ENCODE measurements at places on chromosomes 12 and 14. TPM values are rescaled to one million over a fixed set of nuclear protein-coding genes. Genes with fewer than 3 reads are reported as not detected.

DNA sequence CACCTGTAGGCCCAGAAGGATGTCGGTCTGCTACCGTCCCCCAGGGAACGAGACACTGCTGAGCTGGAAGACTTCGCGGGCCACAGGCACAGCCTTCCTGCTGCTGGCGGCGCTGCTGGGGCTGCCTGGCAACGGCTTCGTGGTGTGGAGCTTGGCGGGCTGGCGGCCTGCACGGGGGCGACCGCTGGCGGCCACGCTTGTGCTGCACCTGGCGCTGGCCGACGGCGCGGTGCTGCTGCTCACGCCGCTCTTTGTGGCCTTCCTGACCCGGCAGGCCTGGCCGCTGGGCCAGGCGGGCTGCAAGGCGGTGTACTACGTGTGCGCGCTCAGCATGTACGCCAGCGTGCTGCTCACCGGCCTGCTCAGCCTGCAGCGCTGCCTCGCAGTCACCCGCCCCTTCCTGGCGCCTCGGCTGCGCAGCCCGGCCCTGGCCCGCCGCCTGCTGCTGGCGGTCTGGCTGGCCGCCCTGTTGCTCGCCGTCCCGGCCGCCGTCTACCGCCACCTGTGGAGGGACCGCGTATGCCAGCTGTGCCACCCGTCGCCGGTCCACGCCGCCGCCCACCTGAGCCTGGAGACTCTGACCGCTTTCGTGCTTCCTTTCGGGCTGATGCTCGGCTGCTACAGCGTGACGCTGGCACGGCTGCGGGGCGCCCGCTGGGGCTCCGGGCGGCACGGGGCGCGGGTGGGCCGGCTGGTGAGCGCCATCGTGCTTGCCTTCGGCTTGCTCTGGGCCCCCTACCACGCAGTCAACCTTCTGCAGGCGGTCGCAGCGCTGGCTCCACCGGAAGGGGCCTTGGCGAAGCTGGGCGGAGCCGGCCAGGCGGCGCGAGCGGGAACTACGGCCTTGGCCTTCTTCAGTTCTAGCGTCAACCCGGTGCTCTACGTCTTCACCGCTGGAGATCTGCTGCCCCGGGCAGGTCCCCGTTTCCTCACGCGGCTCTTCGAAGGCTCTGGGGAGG lies at the start of gene LTB4R:
Gene LTB4R, plus strand, starts transcription at position 857 of the 959 bp plus-strand sequence. CDS start 4,150 bp downstream, outside the sequence.
- peaks cover 10% of the 10 kb centered on the region for H3K27me3 ChIP-seq
- H3K4me1 ChIP-seq: peaks cover 30% of the 10 kb centered on the region
- DNase-seq: peak; percentile 89
- peak within 1 kb of the TSS; percentile 79 for H3K27ac ChIP-seq
- peaks cover 1% of the 10 kb centered on the region for H3K36me3 ChIP-seq
- H3K4me3 ChIP-seq: peak within 1 kb of the TSS; percentile 62

GRCh38 chr12:67161322-67161918 lies 107.7 kb upstream of the CAND1 start:
- no peak overlapping the region for H3K4me3 ChIP-seq
- no peaks in the 10 kb centered on the region for H3K36me3 ChIP-seq
- no peak overlapping the region for H3K27ac ChIP-seq
- H3K27me3 ChIP-seq: no peaks in the 10 kb centered on the region

GRCh38 chr12:132439333-132439904 lies 50.5 kb upstream of the FBRSL1 start:
- DNase-seq: no peak
- H3K4me3 ChIP-seq: no peak overlapping the region
- H3K36me3 ChIP-seq: no peaks in the 10 kb centered on the region
- H3K27me3 ChIP-seq: no peaks in the 10 kb centered on the region

GRCh38 chr12:4909734-4910501 lies at the start of gene KCNA1:
KCNA1 (plus strand) TSS chr12:4909905; CDS start chr12:4911379, 1,474 bp downstream.
- peak within 1 kb of the TSS; percentile 52 for H3K27ac ChIP-seq
- H3K4me3 ChIP-seq: peak within 1 kb of the TSS; percentile 37
- H3K4me1 ChIP-seq: peaks cover 26% of the 10 kb centered on the region
- H3K27me3 ChIP-seq: peaks cover 10% of the 10 kb centered on the region

Gene DBX2
- total RNA-seq: 0.16 TPM

GRCh38 chr14:74478996-74479635 lies 14.0 kb downstream of the NPC2 start:
- no peaks in the 10 kb centered on the region for H3K4me1 ChIP-seq
- no peak for DNase-seq
- H3K27ac ChIP-seq: no peak overlapping the region
- no peaks in the 10 kb centered on the region for H3K27me3 ChIP-seq
- peaks cover 94% of the 10 kb centered on the region for H3K36me3 ChIP-seq
- no peak overlapping the region for H3K4me3 ChIP-seq

DNA sequence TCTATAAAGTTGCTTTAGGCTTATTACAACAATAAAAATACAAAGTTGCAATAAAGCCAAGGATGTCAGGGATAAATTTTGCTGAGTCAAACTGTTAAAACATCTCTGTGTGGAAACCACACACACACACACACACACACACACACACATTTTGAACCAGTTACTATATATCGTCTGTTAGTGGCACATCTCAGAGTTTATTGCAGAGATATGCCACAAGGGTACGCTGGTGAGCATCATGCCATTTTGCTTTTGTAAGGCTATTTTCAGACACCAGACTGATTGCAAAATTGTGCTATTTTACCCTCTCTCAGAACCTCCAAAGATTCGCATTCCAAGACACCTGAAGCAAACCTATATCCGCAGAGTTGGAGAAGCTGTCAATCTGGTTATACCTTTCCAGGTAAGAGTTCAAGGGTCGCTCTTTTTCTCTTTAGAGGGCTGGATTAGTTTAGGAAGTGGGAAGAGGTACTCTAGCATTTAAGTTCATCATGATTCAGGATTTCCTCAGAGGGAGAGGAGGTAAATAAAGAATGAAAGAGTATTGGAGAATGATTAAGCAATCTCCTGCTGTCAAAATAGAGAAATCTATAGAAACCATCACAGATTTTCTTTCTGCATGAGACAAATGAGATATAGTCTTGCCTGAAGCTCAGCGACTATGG lies 27.3 kb upstream of the CHPT1 start:
- DNase-seq: no peak
- no peaks in the 10 kb centered on the region for H3K36me3 ChIP-seq
- H3K27ac ChIP-seq: no peak overlapping the region
- no peak overlapping the region for H3K4me3 ChIP-seq
- no peaks in the 10 kb centered on the region for H3K4me1 ChIP-seq
- no peaks in the 10 kb centered on the region for H3K27me3 ChIP-seq
